ENCODE measurements at places on chromosomes 11 and 22.
A peak's percentile ranks its signal among the peaks of the same experiment; 100 is the strongest.

- DNase-seq = peak; percentile 97
- H3K27me3 ChIP-seq = no peaks in the 10 kb centered on the region
- peaks cover 7% of the 10 kb centered on the region for H3K36me3 ChIP-seq
Measured at GRCh38 chr11:120432056-120433018, 79.2 kb upstream of the GRIK4 start.

GRCh38 chr11:59901306-59901705 lies 22.7 kb downstream of the OOSP3 start:
- H3K27me3 ChIP-seq = no peaks in the 10 kb centered on the region
- no peaks in the 10 kb centered on the region for H3K36me3 ChIP-seq
- peak overlapping the region; percentile 38 for H3K4me3 ChIP-seq
- H3K27ac ChIP-seq = peak overlapping the region; percentile 95
- peak; percentile 98 for DNase-seq

- H3K4me1 ChIP-seq = peaks cover 26% of the 10 kb centered on the region
- H3K36me3 ChIP-seq = no peaks in the 10 kb centered on the region
- H3K27me3 ChIP-seq = no peaks in the 10 kb centered on the region
- peak within 1 kb of the TSS; percentile 89 for H3K27ac ChIP-seq
Measured at GRCh38 chr11:57761301-57762234, at the start of gene CTNND1. TSS of gene CTNND1 (plus strand) at chr11:57761802. CDS start at chr11:57791479, 29,677 bp downstream.

DNA sequence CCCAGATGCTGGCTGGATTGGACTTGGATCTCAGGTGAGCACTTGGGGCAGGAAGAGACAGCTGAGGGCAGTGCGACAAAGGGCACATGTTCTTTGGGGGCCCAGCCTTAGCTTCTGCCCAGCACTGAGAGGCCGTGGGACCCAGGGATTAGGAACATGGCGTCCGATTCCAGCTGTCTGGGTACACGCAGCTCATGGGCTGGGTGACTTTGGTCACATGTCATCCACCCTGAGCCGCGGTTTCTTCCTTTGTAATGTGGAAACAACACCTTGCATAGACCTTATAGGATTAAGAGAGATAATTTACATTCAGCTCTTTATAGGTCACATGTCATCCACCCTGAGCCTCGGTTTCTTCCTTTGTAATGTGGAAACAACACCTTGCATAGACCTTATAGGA lies 39.8 kb downstream of the MYO18B start:
- H3K27ac ChIP-seq = no peak overlapping the region
- peaks cover 2% of the 10 kb centered on the region for H3K27me3 ChIP-seq
- no peak overlapping the region for H3K4me3 ChIP-seq
- no peaks in the 10 kb centered on the region for H3K36me3 ChIP-seq
- no peaks in the 10 kb centered on the region for H3K4me1 ChIP-seq

GRCh38 chr11:134501406-134502152 lies 89.5 kb upstream of the B3GAT1 start:
- no peaks in the 10 kb centered on the region for H3K27me3 ChIP-seq
- no peaks in the 10 kb centered on the region for H3K36me3 ChIP-seq
- no peak for DNase-seq
- no peak overlapping the region for H3K27ac ChIP-seq
- H3K4me3 ChIP-seq = no peak overlapping the region

DNA sequence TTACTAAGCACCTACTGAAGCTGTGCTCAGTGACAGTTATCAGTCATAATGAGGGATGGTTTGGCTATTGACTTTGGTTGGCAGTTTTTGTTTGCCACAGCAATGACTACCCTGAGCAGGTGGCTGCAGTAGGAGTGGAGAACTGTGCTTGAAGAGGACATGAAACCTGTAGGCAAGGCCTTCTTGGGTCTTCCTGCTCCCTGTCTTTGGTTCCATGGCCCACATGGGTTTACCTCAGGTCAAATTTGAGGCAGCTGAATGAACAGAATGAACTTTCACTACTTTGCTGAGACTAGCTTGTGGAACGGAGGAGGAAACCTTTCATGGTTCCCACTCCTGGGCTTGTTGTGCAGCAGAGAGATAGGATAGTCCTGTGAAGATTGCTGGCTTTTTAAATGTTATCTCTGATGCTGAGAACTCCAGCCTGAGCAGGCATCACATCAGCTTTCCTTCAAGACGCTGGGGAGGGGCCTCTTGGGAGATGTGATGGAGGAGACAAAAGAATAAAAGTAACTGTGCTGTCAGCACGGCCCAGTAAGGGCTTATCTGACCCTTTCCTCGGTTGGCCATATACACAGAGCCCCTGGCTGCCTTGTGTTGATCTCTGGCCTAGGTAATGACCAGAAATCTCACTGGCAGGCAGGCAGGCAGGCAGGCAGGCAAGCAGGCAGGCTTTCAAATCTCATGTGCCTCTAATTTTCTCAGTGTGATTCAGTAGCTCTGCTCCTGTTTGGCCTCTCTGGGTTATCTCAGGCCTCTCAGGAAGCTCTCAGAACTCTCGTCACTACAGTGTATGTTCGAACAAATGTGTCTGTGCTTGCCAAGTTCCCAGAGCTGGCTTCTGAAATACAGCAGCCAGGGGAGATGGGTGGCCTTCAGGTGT lies 12.0 kb downstream of the STIM1 start:
- H3K27ac ChIP-seq = peak overlapping the region; percentile 78
- no peaks in the 10 kb centered on the region for H3K27me3 ChIP-seq
- no peak overlapping the region for H3K4me3 ChIP-seq
- DNase-seq = peak; percentile 76
- no peaks in the 10 kb centered on the region for H3K36me3 ChIP-seq
